Lower leg skin (tissue), 4 donors: ENCODE measurements at places on chromosomes 1 and 21. TPM values are rescaled to one million over a fixed set of nuclear protein-coding genes. Genes with fewer than 3 reads are reported as not detected.
A peak's percentile ranks its signal among the peaks of the same experiment; 100 is the strongest.

GRCh38 chr21:8988696-8989095 is 1532.7 kb upstream of the TPTE start:
- DNase-seq, result no peak

- DNase-seq, result no peak
These were observed 286.5 kb downstream of the NFIA start for GRCh38 chr1:61368876-61369275.

- no peak for DNase-seq
These were observed 10.8 kb upstream of the THEM4 start for GRCh38 chr1:151920149-151920548.

DNA sequence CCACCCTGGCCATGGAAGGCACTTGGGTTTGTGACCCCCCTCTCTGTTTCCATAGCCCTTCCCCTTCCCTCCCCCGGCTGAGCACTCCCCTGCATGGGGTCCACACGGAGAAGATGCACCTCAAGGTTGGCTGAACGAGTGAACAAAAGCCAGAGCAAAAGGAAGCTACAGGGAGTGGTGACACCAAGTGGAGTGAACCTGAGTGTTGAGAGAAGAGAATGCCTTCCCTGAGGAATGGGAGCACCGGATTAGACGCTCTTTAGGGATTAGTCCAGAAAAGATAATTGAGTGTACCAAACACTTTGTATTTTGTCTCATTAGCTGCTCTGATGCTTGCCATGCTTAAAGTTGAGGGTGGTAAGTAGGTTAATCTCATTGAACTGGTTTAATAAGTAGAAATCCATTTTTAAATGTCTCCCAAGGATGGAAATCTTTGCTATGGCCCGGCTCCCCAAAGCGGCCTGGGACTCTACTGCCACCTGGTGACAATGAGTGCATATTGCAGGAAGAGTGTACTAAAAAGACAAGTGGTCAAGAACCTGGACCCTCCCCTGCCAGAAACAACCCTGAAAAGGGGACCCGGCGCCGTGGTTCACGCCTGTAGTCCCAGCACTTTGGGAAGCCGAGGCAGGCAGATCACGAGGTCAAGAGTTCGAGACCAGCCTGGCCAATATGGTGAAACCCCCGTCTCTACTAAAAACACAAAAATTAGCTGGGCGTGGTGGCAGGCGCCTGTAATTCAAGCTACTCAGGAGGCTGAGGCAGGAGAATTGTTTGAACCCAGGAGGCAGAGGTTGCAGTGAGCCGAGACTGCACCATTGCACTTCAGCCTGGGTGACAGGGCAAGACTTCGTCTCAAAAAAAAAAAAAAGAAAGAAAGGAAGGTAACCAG is 150.6 kb upstream of the ZC3H12A start:
- no peak for DNase-seq

- no peak for DNase-seq
These were observed 307.4 kb downstream of the DISC1 start for GRCh38 chr1:231933711-231934626.

GRCh38 chr1:15167386-15167785 is 13.8 kb downstream of the TMEM51 start:
- no peak for DNase-seq

DNA sequence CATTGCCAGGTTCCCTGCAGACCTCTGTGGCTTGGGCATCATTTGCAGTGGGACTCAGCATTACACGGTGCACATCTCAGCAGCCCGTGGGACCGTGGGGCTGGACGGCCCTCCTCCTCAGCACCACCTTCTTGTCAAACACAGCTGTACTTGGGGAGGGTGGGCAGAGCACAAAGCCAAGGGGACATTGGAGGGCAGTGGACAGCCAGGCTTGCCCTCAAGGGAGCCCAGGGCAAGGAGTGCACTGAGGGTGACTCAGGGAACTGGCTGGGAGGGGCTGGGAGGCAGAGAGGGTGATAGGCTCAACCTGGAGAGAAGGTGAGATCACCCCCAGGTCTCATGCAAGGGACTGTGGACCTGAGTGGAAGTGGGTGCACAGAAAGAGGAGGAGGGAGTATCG is 3.4 kb downstream of the CAPN9 start:
- no peak for DNase-seq

GRCh38 chr1:59497616-59498015 is 200.7 kb downstream of the FGGY start:
- DNase-seq, result no peak

GRCh38 chr1:61337037-61337436 is 254.7 kb downstream of the NFIA start:
- no peak for DNase-seq

DNA sequence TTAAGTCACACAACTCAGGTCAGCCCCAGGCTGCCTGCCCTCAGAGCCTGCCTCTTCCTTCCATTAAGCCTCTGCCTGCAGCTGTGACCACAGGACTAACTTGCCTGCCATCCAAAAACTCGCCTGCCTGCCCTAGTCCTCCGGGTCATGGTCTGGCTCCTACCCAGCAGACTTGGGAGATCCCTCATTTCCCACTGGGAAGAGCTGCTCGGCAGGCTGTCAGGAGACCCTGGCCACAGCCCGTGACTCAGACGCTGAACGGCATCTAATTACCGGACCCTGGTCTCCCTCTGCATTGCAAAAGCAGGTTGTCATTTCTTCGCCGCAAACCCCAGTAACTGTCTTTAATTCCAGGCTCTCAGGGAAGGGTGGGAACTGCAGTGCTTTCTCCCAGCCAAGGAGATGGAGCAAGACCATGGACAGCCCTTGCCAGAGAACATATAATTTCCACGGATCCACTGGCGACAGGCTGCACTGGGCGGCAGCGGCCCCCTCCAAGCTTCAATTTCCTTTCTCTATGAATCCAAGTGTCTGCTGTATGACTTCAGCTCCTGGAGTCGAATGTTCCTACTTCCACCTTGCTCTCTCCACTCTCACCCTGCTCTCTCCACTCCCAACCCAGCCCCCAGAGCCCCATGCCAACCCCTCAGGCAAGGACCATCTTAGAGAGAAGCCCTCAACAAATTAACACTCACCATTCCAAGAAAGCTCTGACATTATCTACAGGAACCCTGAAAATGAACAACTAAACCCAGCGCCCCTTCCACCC is 20.4 kb downstream of the OLFML2B start:
- DNase-seq, result peak; percentile 65

- DNase-seq, result no peak
These were observed 45.1 kb downstream of the BCL9 start for GRCh38 chr1:147586414-147586813.

- DNase-seq, result no peak
These were observed 38.2 kb downstream of the TP73 start for GRCh38 chr1:3690282-3691065.

GRCh38 chr1:55304229-55304740 is 89.1 kb upstream of the USP24 start:
- no peak for DNase-seq

C4BPB gene
- total RNA-seq, result not detected
